ENCODE measurements at places on chromosomes 2 and 18.
A peak's percentile ranks its signal among the peaks of the same experiment; 100 is the strongest.

GRCh38 chr2:127261804-127262406 is 32.0 kb downstream of the ERCC3 start:
- peak; percentile 41 for DNase-seq

DNA sequence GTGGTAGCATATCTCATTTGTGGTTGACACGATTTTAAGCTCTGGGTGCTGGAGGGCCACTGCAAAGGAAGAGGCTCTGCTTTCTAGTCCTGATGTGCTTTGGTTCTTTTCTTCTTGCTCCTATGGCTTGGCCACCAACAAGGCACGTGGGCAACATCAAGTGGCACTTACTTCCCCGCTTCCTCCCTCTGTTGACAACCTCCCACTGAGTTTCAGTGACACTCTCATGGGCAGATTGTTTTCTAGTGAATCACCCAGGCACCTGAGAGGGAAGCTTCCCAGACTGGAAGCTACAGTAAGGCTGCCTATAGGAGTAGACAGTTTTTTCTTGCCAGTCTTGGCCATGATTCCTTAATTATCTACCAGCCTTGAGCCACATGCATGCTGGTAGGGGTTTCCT is 89.0 kb downstream of the NBAS start:
- DNase-seq = no peak

DNA sequence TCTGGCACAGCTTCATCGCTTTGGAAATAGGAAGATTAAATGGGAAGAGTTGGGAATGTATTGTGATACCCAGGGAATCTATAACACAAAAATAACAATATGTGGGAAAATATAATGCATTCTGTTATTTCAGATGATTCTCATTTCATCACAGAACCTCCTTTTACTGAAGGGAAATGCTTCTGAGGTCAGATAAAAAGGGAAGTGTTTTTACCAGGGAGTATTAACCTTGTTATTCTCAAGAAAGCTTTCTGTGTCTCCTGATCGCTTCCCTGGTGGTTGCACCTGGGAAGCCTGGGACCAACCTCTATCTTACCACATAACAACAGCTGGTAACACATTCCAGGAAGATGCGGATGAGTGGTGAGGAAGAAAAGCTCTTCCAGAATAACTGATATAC is 47.2 kb downstream of the SCG2 start:
- no peak for DNase-seq

DNA sequence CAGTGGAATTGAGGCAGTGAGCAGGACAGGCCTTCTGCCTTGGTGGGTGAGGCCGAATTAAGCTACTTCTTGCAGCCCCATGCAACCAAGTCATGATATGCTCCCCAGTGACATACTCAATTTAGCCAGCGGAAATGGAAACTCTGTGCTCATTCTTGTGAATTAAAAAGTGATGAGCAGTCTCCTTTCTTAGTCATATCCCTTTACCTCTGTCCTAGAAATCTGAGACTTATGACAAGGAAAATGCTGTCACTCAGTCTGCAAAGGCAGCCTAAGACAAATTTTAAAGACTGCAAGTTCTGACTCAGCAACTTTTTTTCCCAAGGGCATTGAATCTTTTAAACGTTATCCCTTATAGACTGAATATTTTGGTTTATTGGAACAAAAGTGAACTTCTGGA is 218.2 kb downstream of the SH3BP4 start:
- DNase-seq = peak; percentile 79

GRCh38 chr2:147863835-147864234 is 19.0 kb downstream of the ACVR2A start:
- peak; percentile 31 for DNase-seq

DNA sequence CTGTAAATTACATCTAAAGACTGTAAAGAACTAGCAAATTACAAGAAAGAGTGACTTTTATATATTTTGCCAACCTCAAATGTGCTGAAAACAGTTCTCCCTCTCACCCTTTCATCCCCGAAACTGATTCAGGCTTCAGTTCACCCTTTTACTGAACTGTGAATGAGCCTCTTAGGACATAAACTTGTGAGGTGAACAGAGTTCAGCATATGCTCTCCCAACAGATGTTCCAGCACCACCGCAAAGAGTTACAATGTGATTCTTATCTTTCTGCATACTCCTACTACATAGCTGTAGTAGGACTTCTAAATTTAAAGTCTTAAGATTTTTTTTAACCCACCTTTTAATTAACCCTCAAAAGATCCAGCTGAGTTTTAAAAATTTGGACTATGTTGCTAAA is 1.2 kb upstream of the ZCCHC2 start:
- DNase-seq = peak; percentile 51

GRCh38 chr2:30230497-30231211 is 680 bp upstream of the LBH start:
- DNase-seq = peak; percentile 44

DNA sequence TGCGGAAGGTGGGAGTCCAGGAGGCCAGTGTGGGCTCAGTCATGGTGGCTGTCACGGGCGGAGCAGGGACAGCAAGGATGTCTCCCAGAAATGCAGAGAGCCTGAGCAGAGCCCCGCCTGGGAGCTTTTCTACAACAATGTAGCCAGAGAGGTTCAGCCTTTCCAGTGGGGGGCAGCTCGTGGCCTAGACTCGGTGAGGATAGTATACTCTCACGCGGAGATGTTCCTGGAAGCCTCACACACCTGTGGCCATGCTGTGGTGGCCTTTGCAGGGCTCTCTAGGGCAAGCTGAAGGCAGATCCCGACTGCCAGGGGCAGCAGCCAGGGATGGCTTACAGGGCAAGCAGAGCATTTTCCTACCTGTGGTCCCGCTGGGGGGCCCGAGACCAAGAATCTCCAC is 244.1 kb downstream of the LDLRAD4 start:
- DNase-seq = no peak

DNA sequence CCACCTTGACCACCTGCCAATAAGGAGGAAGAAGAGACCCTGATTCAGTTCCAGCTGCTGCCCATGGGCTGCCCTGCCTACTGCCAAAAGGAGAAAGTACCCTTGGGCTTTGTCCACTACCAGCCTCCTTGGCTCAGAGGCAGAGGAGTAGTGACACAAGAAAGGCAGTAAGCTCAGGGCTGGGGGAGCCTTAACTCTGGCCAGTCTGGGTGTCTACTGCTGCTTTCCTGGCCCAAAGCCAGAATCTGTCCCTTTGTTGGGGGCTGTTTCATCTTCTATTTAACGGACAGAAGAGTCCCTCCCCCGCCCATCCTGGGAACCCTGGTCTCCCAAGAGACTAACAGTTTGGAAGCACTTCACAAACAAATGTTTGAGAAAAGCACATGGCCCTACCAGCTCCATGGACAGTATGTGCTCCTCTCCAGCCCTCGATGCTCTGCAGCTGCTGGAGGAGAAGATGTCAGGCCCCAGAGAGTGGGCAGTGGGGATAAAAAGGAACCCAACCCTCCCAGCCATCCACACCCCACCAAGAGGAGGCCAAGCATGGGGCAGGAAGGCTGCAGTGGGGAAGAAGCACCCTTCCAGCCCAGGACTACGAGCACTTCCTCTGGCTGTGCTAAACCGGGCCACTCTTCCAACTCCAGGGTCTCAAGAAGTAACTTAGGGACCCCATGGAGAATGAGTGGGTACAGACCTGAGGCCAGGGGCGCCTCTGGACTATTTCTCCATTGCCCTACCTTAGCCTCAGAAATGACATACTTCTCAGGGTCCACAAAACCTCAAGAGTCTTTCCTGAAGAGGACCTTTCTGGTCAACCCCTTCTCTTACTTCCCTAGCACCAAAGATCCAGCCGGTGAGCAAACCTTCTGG is 1.2 kb downstream of the ATG9A start:
- no peak for DNase-seq

DNA sequence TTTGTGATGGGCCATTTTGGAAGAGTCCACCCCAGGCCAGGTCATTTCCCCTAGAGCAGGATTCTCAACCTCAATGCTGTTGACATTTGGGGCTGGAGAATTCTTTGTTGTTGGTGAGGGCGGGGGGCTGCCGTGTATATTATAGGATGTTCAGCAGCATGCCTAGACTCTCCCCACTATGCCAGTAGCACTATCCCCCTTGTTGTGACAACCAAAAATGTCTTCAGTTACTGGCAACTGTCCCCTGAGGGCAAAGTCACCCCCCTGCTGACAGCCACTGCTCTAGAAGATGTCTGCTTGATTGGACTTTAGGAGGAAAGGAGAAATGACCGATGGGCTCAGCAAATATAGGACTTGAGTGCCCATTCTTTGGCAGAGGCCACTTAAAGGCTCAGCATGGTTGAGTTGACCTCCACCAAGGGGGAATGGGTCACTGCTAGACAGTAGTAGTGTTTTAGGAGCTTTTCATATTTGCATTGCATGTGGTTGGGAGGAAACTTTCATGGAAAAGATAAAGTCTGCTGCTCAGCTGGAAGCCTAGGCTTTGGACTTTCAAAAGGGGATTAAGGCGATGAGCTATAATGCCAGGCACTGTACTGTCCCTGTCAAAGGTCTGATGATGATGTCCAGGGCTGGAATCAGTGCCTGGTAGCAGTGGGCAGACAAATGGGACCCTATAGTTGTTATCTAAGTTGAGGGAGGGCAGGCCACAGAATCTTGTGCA is 61.1 kb upstream of the MCFD2 start:
- no peak for DNase-seq

GRCh38 chr18:79121746-79122474 is 52.7 kb downstream of the ATP9B start:
- peak; percentile 70 for DNase-seq

GRCh38 chr2:45134726-45135125 is 125.5 kb upstream of the SIX2 start:
- DNase-seq = peak; percentile 48

- no peak for DNase-seq
Measured at GRCh38 chr2:163822033-163822432, 86.2 kb upstream of the FIGN start.

DNA sequence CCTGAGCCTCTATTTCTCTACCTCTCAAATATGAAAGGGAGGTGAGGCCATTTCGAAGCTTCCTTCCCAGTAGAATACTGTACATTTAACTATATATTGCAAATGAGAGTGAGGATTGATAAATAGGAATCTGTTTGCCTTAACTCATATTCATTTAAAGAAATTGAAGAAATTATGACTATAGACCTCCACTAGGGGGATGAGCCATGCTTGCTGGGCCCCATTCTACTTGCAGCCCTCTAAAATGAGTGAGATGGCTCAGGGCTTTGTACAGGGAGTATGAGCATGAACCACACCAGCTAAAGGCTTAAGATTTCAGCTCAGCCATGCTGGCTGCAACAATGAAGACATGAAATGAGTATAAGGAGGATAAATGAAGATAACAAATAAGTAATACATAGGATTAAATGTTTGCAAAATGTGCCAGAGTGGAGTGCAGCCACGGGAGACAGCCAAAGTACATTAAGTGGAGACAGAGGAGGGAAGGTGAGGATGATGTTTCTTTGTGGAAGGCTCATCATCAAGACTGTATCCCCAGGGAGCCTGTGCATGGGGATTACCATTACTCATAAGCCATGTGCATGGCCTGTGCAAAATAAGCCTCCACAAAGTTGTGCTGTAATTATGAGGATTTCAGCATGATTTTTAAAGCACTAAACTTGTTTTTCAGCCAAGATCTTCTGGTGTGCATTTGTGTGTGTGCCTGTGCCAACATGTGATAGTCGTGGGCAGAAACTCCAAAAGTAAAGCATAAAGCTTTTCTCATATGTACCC is 300.8 kb downstream of the CNTNAP5 start:
- no peak for DNase-seq

GRCh38 chr18:58861861-58862301 is 2.8 kb upstream of the ZNF532 start:
- DNase-seq = no peak

- DNase-seq = no peak
Measured at GRCh38 chr2:201261471-201261870, 1.1 kb downstream of the CASP8 start.

DNA sequence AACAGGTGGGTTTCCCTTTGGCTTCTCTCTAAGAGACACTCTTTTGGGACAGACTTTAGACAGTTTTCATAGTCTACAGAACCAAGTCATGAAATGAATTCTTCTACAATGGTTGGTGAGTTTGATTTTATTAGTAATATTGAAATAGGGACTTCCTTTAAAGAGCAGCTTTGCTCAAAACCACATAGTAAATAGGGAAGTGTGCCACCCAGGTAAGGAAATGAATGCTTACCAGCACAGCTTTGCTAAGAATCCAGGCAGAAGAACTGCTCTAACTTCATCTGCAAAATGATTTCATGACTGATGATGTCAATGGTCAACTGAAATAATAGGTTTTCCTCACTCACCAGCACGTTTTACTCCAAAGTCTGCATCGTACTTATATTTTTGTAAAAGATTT is 89.2 kb downstream of the NYAP2 start:
- no peak for DNase-seq

DNA sequence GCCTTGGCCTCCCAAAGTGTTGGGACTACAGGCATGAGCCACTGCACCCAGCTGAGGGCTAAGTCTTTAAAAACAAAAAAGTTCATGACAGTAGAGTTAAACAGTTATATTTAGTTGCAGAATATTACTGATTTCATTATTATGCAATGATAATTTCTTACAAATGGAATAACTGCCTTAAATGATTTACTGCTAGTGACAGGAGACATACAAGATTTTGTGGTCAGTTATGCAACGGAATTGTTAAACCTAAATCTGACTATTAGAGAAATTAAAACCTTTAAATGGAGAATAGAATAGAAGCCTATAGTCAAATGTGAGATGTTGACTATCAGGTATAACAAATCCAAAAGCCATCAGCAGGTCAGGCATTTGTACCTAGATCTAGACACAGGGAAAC is 10.3 kb upstream of the DNAJC10 start:
- no peak for DNase-seq

GRCh38 chr18:27763341-27763740 is 413.6 kb downstream of the CDH2 start:
- DNase-seq = no peak

DNA sequence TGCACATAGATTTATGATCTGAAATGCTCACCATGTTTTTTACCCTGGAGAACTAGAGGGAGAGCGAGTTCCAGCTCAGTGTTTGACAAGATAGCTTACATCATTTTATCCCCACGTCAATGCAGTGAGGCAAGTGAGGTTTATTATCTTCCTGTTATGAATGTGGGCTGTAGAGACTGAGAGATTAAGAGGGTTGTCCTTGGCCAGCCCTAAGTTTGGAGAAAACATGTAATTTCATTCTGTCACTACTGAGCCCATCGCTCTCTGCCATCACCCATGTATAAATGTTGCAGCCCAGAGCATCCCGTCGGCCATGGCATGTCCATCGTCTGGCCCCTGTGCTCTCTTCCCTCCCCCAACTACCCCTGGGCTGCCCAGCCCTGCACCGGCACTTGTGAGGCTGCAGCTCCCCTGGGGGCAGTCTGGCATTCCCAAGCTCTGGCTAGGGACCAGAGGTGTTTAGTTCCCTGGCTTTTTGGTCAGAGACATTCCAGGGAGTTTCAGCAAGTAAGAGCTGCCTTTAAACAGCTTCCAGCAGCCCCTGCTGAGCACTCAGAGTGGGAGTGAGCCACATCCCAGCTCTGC is 136.7 kb downstream of the ANTXR1 start:
- DNase-seq = peak; percentile 87

DNA sequence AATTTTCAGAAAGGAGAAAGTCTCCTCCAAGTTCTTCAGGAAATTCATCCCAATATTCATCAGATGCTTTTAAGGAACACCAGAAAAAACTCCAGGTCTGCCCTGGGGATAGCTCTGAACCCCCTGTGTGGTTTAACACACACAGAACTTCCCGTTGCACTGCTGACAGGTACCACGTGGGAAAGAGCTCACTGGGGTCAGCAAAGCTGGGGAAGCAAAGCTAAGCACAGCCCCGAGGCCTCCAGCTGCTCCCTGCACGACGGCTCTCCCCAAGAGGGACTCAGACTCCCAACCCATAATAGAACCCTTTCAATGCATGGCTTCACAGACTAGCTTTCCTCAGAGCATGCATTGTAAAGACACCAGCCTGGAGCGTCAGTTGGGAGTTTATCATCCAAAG is 28.0 kb downstream of the ADI1 start:
- DNase-seq = no peak

GRCh38 chr2:224520064-224520463 is 65.1 kb downstream of the CUL3 start:
- DNase-seq = peak; percentile 96
